ENCODE measurements at places on chromosomes 1 and 21.

DNA sequence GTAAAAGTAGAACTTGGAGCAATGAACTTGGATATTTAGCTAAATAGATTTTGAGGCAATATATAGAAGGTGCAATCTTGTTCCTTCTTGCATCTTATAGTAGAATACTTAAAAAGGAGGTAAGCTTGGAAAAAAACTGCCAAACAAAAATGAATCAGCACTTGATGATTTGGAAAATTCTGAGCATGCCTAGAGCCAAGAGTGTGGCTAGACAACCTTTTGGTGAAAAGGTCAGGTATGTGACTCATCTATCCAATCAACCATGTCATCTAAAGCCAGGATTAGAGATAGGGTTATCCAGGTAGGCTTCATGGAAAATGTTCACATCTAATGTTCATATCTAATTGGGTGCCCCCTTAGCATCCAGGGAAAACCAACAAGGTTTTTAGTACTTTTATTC, 515.0 kb downstream of the COL11A1 start:
- no peak for DNase-seq

DNA sequence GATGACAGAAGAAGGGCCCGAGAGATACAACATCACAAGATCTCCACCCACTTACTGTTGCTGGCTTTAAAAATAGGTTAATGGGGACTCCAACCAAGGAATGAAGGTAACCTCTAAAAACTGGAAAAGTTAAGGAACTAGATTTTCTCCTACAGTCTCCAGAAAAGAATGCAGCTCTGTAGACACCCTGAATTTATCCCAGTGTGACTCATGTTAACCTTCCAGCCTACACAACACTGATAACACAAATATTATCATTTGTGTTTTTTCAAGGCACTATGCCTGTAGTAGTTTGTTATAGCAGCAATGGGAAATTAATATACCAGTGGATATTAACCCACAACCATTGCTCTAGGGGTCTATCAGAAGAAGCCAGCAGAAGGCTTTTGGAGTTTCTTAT, 730.7 kb upstream of the ZP4 start:
- no peak for DNase-seq

- DNase-seq, result no peak
These were observed 144.1 kb upstream of the AJAP1 start for GRCh38 chr1:4510276-4510691.

- no peak for DNase-seq
These were observed 33.2 kb upstream of the PAX7 start for GRCh38 chr1:18597160-18598042.

DNA sequence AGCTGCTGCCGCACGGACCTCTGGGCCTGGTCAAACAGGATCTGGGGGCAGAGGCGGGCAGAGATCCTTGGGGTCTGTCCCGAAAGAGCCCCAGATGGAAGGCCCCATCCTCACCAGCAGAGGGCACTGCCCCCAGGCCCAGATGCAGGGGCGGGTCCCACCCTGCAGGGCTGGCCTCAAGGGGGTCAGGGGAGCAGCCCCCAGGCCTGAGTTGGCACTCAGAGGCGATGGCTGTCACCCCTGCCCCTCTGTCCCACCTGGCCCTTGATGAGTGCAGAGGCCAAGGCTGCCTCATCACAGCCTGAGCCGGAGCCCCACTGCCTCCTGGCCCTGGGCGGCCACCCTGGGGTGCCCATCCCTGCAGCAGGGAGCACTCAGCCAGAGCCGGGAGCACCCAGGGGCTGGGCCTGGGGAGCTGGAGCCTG, 5.7 kb downstream of the ACAP3 start:
- DNase-seq, result no peak

DNA sequence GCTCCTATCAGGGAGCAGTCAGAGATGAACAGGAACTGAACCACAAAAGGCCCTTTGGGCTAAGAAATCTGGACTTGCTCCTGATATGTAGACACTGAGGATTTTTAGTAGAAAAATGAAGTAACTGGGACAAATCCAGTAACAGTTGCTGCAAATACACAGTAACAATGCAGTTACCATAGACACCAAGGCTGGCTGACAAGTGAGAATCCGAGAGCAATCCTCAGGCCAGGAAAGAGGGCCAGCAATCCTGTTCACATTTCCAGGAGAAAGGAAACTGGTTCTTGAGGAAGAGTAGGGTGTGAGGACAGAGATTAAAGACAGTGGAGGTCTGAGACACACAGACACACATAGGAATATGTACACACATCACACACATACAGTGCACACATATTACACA, 9.3 kb upstream of the LORICRIN start:
- no peak for DNase-seq
